ENCODE measurements at places on chromosomes 3 and 15. TPM values are rescaled to one million over a fixed set of nuclear protein-coding genes. Genes with fewer than 3 reads are reported as not detected.
A peak's percentile ranks its signal among the peaks of the same experiment; 100 is the strongest.

DNA sequence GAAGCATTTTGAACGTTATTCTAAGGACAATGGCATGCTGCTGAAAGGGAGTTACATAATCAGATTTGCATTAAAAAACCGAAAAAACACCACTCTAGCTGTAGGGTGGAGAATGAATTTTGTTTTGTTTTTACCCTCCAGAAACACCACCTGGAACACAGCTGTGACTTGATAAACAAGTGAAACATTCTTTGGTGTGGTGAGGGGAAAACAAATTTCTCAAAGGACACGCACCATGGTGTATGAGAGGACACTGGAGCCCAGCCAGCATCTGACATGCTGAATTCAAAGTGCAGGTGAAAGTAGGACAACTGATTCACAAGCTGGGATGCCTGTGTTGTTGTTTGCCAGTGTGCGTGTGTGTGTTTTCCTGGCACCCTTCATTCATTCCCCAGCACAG is 554.5 kb upstream of the TBL1XR1 start:
- no peak for DNase-seq

The SFMBT1 gene
- total RNA-seq: 16.8 TPM

The BFSP2 gene
- not detected for total RNA-seq

DNA sequence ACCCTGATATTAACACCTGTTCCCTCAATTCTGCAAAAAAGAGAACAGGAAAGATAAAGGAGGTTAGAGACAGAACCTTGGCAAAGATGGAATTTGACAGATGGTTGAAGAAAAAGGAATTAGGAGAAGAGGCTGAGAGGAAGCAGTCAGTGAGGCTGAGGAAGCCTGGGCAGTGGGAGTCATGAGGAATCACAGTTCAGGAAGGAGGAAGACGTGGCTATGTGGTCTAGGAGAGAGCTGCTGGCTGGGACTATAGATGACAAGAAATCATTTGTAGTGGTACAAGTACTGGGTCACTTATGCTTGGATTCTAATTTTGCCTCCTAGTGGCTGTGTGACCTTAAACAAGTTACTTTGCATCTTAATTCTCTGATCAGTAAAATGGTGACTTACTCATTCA is 49.0 kb downstream of the LARS2 start:
- DNase-seq: no peak

DNA sequence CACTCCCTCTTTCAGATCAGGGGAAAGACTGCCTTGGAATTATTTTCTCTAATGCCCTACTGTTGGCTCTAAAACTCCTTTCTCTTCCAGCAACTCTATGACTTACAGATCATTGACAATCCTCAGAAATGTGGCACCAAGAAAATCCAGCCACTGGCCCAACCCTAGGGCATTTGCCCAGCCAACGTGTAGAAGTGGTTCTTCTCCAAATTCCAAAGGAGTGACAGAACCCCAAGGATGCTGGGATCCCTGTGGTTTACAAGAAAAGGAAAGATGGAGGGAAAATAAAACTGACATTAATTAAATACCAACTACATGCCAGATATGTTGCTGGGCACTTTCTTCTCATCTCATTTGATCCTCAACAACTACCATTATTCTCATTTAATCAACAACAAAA is 216.0 kb downstream of the NTRK3 start:
- no peak for DNase-seq

DNA sequence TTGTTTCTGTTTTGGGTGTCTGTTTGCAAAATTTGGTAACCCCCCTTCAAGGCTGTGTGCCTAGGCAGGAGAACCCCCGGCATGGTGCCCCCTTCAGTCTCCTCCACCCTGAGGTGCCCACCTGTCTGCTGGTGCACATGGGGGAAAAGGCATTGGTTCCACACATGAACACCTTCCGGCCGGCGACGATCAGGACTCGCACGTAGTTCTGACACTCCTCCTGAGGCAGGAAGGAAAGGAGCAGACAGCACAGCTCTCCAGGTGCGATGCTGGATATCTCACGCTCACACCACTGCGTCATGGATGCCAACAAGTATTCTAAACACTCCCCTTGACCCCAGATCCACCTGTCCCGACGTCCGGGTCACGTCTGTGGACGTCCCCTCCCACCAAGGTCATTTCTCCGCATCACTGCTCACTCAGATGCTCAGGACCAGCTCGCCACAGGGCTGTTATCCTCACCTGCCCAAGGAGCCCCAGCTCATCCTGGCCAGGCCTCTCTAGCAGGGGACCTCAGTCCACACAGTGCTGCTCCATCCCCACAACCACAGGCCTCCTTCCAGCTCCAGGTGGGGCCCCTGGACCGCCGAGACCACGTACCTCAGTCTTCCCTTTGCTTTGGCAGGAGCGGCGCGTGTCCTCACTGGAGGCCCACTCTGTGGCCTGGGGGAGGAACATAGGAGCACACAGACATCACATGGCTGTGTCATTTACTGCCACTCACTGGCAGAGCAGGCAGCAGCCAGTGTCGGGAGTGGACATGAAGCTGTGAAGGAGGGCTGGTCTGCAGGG is 99.0 kb downstream of the SEMA5B start:
- no peak for DNase-seq

- no peak for DNase-seq
Observed at GRCh38 chr15:75065467-75065850, 42.1 kb downstream of the PPCDC start.

DNA sequence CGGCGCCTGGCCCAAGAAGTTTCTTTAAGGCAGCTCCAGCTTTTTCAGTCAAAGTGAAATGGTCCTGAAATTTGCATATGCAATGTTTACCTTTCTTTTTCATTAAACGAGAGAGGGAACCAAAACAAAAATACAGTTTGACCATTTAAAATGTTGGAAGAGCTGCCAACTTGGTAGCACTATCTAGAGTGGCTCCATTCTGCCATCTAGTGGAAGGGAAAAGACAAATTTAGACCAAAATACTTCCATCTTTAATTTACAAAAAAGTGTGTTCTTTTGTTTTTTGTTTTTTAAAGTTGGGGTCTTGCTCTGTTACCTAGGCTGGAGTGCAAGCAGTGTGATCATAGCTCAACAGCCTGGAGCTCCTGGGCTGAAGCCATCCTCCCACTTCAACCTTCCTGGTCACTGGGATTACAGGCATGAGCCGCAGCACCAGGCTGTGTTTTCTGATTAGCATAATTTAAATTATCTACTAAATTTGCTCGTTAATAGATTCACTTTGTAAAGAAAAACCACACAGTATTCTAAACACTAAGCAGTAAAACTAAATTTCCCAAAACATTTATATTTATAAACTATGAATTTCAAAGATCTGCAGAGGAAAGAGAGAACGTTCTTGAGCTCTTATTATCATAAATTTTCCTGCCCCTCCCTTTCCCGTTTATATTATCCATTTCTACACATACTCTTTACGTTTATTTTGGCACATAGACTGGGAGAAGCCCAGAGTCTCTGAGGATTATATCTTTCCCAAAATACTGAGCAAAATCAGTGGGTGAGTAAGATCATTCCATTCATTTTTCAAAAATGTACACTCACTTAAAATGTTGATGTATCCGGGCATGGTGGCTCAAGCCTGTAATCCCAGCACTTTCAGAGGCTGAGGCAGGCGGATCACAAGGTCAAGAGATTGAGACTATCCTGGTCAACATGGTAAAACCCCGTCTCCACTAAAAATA is 15.4 kb upstream of the RFC4 start:
- no peak for DNase-seq

The PIGZ gene
- 0.61 TPM for total RNA-seq

DNA sequence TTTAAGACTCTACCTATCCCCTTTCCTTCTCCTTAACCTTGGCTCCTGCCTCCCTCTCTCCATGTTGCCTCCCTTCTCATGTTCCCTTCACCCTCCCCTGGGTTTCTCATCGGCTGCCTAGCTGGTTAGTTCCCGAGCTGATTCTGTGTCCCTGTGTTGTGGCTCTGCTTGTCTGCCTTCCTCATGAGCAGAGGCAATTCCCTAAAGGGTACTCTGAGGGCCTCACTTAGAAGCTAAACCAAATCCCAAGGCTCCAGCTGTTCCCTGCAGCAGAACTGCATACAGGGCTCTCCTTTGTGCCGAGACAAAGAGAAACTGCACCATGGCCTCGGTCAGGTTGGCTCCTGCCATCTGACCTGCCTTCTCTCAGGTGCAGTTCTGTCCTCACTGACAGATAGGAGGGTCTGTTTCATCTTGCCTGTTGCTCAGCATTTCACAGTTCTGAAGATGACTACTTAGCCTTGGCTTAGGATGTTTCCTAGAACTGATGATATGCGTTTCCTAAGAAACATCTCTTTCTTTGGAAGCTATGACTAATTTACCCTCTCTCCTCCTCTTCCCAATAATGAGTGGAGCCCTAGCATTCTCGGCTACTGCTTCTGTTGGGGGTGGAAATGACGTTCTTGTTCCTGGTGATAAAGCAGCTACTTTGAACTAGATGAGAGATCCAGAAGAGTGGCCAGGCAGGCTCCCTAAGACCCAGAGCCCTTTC is 27.1 kb downstream of the DUOX1 start:
- no peak for DNase-seq

DNA sequence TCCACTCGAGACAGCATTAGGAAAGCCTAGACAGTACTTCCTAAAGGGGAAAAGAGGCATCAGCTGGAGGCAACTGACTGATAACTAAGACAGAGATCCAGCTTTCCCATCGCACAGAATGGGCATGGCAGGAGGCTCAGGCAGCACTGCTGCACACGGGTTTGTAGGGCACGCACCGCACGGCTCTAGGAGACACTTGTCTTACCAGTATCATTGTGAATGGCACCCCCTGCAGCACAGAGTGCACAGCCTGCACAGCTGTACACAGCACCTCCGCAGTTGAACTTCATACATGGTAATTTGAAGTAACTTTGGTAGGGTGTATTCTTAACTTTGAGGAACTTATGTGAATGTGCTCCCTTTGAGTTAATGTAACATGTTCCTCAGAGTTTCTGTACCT is 281.6 kb downstream of the PLCL2 start:
- no peak for DNase-seq

GRCh38 chr3:177906126-177906511 is 630.1 kb upstream of the KCNMB2 start:
- no peak for DNase-seq

- no peak for DNase-seq
Observed at GRCh38 chr15:94674296-94674695, 442.9 kb downstream of the MCTP2 start.

The LRTM1 gene
- not detected for total RNA-seq

- no peak for DNase-seq
Observed at GRCh38 chr3:189834462-189834861, 203.3 kb downstream of the TP63 start.

DNA sequence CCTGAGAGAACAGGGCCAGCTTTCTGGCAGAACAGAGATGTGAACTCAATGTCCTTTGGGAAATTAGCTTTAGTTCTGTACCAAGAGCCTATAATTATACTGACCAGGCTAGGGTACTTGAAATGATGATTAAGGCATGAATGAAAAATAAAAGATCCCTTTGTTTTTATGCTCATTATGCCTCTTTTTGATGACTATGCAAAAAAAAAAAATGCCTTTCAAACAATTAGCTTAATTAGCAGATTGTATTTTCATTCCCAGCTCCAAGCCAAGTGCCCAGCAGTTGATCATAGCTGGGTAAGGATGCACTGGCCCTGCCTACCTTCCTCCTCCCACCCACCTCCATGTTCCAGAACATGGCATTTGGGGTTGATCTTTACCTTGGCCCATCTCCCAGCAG is 56.8 kb downstream of the LYZL4 start:
- DNase-seq: no peak

GRCh38 chr3:131658115-131658514 is 155.3 kb upstream of the MRPL3 start:
- no peak for DNase-seq

- no peak for DNase-seq
Observed at GRCh38 chr3:124903896-124904834, 17.0 kb upstream of the ITGB5 start.

DNA sequence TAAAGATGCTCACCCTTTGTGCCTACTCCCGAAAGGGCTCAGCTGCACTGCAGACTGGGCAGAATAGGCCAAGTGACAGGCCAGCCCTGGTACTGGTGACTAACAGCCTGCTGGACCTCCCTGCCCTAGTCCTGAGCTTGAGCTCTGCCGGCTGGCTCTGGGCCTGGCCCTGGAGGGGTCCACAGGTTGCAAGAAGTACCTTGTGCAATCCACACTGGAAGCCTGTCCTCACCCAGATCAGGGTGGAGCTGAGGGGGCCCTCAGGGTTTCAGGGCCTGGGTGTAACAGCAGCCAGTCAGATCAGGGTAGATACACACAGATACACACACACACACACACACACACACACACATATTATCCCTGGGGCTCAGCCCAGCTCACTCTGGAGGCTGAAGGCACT is 27.3 kb upstream of the PLA2G4D start:
- DNase-seq: no peak

The IFT57 gene
- total RNA-seq: 31.5 TPM

- peak; percentile 7 for DNase-seq
Observed at GRCh38 chr3:156675830-156676767, 1.7 kb downstream of the TIPARP start.

DNA sequence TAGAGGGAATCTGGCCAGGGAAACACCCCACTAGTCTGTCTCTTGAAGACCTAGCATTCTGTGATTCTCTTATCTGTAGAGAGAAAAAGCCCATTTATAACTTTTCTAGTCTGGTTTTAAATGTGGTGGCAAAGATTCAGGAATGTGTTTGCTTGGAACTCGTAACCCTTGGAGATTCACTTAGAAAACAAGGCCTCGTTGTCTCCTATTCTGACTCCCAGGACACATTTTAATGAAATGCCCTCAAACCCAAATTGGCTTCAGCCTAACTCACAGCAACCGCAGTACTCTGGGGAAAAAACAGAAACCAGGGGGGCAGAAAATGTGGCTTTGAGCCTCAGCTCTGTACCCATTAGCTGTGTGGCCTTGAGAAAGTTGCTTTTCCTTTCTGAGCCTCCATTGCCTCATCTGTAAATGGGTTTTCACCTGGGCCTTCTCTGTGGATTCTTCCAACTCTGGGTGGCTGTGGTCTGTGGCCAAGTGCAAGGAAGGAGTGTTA is 36.5 kb downstream of the RPLP1 start:
- DNase-seq: no peak

GRCh38 chr15:48177766-48178647 is at the start of gene MYEF2:
Gene MYEF2, minus strand, starts transcription at chr15:48178295. Its CDS starts 58 bp downstream, at chr15:48178237.
- peak; percentile 49 for DNase-seq

The PAQR5 gene
- not detected for total RNA-seq

The NTRK3 gene
- total RNA-seq: 0.18 TPM
